ENCODE measurements at places on chromosomes 11 and 22.

GRCh38 chr22:46273432-46274148 is 5.8 kb downstream of the TTC38 start:
- DNase-seq = no peak

DNA sequence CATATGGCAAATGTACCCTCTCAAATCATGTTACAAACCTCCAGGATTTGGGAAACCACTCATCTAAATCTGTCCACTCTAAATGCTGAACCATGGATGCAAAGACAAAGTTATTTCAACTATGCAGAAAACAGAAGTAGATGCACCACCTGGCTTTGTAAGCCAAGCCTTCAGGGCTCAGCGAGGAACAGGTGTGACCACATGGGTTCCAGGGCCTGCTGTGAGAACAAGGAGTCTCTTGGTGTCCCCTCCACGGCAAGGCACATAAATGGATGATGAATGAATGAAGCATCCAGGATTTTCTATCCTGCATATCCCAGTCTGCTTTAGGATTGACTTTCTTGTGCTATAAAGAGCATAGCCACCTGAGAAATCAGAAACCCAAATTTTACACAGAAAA is 284.5 kb downstream of the LARGE1 start:
- DNase-seq = no peak

- DNase-seq = no peak
Measured at GRCh38 chr22:42889304-42889703, 32.2 kb upstream of the ARFGAP3 start.

GRCh38 chr11:116615211-116615865 is 157.4 kb downstream of the BUD13 start:
- DNase-seq = peak; percentile 36

DNA sequence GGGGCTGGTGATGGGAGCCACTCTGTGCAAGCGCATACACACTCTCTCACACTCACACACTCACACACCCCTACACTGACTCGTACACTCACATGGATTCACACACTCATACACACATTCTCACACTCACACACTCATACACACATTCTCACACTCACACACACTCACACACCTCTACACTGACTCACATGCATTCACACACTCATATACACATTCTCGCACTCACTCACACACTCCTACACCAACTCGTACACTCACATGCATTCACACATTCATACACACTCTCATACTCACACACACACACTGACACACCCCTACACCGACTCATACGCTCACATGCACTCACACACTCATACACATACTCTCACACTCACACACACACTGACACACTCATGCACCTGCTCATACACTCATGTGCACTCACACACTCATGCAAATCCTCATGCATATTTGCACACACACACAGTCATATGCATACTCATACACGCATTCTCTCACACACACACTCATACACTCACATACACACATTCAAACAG is 5.1 kb downstream of the KRTAP5-11 start:
- no peak for DNase-seq

GRCh38 chr11:43419460-43419859 is 60.7 kb downstream of the TTC17 start:
- no peak for DNase-seq

DNA sequence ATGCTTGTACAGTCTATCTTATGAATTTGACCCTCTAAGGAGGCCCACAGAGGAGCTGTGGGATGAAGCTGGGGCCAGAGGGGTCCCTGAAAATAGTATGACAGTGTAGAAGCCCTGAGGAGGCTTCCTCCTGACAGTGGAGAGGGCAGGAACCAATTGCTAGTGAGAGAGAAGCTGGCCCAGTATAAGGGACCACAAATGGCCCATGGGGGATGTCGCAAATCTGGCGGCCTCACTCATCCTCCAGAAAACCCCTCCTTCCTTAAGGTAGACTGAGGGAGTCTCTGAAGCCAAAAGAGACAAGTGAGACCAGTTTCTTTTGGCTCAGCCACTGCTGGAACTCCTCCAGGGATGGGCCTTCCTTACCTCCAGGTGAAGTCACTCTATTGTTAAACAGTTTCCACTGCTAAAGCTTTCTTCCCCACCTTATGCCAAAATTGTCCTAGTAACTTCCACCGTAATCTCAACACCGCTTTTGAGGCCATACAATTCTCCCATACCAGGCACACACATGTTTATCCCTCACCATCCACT is 17.8 kb upstream of the CASTOR1 start:
- no peak for DNase-seq

DNA sequence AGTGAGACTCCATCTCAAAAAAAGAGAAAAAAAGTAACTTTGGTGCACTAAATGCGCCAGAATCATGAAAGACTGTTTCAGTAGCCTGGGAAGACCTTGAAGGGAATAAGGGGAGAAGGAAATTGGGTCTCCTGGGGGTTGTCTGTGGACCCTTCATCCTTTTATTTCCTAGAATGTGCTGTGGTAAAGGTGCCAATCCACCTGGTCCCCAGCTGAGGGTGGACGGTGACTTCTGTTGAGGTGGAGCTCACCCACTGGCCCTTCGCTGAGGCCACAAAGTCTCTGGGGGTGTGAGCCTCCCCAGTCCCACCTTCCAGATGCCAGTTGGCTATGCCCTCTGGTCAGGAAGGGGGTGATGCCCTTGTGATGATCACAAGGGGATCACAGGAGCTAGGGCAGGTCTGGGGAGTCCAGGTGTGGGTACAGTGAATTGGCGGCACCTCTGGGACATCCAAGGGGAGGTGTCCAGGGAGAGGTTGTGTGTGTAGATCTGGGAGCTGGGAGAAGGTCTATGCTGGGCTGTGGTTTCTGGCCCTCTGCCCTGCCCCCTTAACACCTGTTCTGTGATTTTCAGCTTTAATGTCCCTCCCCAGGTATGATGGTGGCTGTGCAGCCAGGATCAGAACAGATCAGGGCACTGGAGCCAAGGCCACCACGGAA is 34.2 kb upstream of the LMO1 start:
- DNase-seq = peak; percentile 50
